ENCODE measurements at places on chromosomes 5 and 9. TPM values are rescaled to one million over a fixed set of nuclear protein-coding genes. Genes with fewer than 3 reads are reported as not detected.
A peak's percentile ranks its signal among the peaks of the same experiment; 100 is the strongest.

The ANKRD55 gene
- total RNA-seq = 0.42 TPM

The SH3TC2 gene
- total RNA-seq = 0.14 TPM

The C9orf40 gene
- total RNA-seq = 2.9 TPM

The FAM169A gene
- total RNA-seq = 7.3 TPM

The PCDHB10 gene
- 0.61 TPM for total RNA-seq

- no peaks in the 10 kb centered on the region for H3K27me3 ChIP-seq
- H3K27ac ChIP-seq = peak overlapping the region; percentile 3
- DNase-seq = no peak
- no peaks in the 10 kb centered on the region for H3K36me3 ChIP-seq
Observed at GRCh38 chr9:95425910-95426551, 90.7 kb downstream of the PTCH1 start.

- no peaks in the 10 kb centered on the region for H3K27me3 ChIP-seq
- DNase-seq = no peak
- peaks cover 83% of the 10 kb centered on the region for H3K4me1 ChIP-seq
- no peak overlapping the region for H3K4me3 ChIP-seq
- peak overlapping the region; percentile 64 for H3K27ac ChIP-seq
Observed at GRCh38 chr5:68265347-68265746, 49.8 kb downstream of the PIK3R1 start.

- H3K27ac ChIP-seq = no peak overlapping the region
- no peak for DNase-seq
- H3K36me3 ChIP-seq = no peaks in the 10 kb centered on the region
- H3K27me3 ChIP-seq = no peaks in the 10 kb centered on the region
- no peak overlapping the region for H3K4me3 ChIP-seq
Observed at GRCh38 chr9:124415852-124416484, 726 bp upstream of the PSMB7 start.

DNA sequence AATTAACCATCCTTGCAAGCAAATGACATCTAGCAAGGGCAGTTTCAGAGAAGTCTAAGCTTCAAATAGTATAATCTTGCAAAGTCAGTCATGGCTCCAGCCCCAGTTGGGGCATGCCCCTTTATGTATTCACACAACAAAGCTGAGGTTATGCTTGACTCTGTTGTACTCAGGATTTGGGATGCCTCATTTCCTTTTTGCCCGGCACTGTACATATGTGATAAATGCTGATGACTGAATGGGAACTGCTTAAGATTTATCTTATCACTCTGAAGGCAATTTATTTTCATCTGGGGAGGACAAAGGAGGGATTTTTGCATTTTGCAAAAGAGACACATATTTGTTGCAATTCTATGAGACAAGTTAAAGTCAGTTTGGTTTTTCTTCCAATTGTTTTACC, 219.2 kb downstream of the TRPM3 start:
- no peak overlapping the region for H3K27ac ChIP-seq
- no peaks in the 10 kb centered on the region for H3K4me1 ChIP-seq
- no peak for DNase-seq
- no peak overlapping the region for H3K4me3 ChIP-seq
- H3K27me3 ChIP-seq = no peaks in the 10 kb centered on the region

GRCh38 chr5:177605078-177605477, 5.1 kb downstream of the B4GALT7 start:
- H3K4me3 ChIP-seq = no peak overlapping the region
- H3K27ac ChIP-seq = no peak overlapping the region
- peaks cover 22% of the 10 kb centered on the region for H3K4me1 ChIP-seq
- H3K36me3 ChIP-seq = no peaks in the 10 kb centered on the region
- H3K27me3 ChIP-seq = no peaks in the 10 kb centered on the region

DNA sequence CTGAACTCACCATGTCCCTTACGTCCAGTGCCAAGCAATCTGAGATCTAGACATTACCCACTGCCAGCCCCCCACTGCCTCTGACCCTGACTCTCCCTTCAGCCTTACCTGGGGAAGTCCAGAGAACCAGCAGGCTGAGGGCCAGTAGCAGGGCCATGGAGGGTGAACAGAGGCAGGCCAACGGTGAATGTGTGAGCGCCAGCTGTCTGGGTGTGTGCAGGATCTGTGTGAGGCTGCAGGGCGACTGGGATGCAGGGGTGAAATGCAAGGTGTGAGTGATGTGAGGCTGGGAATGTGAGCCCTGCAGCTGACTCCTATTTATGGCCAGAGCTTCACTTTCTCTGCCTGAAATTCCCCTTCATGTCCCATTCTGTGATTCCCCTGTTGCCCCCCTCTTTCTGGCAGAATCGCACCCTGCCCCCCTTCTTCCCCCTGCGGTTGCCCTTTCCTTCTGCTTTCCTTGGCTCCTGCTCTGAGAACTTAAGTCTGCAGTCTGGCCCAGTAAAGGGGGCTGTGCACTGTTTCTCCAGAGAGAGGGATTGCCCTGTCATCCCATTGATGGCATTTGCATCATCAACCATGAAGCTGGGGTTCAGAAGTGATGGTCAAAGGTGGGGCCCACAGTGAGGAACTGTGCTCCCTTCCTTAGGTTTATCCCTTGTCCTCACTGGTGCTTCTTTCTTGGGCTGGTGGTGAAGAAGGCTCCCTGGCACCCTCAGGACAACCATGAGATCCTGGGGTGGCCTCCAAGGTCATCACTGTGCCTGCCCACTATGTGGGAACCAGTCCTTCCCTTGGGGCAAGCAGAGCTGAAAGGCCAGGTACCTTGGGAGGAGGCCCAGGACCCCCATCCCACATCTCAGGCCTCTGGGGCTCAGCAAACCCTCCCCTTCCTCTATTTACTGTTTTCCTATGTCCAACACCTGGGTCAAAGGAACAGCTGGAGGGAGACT, at the start of gene CCL19:
Gene CCL19 (minus strand): TSS at position 294 of the 953 bp plus-strand sequence. CDS start 137 bp downstream, at position 157.
- DNase-seq = no peak
- H3K4me3 ChIP-seq = no peak within 1 kb of the TSS
- no peaks in the 10 kb centered on the region for H3K36me3 ChIP-seq
- H3K27me3 ChIP-seq = no peaks in the 10 kb centered on the region
- H3K27ac ChIP-seq = no peak within 1 kb of the TSS

DNA sequence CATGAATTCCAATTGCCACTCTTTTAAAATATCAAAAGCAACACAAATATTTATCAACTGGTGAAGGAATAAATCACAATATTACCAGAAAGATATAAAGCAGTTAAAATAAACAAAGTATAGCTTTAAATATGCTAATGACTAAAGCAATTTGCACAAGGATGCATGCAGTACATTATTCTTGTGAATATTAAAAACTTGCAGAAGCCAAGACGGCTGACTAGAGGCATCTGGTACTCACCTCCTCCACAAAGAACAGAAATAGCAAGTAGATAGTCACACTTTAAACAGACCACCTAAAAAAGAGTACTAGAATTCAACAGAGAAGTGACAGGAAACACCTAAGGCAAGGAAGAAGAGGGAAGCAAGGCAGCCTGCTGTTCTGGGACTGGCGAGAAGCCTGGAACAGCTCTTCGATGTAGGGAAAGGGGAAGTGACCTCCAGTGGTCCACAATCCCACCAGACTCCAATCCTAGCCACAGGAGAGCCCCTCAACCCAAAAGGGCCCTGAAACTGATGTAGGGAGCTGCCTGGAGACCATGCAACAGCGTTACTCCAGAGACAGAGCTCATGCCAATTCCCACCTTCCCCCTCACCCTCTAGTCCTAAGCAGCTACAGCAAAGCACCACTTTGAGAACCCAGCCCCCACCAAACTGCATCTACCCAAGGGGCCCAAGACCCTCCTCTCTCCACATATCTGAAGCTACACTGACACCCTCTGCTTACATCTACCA, 86.3 kb downstream of the LPAR1 start:
- H3K36me3 ChIP-seq = no peaks in the 10 kb centered on the region
- no peaks in the 10 kb centered on the region for H3K27me3 ChIP-seq

DNA sequence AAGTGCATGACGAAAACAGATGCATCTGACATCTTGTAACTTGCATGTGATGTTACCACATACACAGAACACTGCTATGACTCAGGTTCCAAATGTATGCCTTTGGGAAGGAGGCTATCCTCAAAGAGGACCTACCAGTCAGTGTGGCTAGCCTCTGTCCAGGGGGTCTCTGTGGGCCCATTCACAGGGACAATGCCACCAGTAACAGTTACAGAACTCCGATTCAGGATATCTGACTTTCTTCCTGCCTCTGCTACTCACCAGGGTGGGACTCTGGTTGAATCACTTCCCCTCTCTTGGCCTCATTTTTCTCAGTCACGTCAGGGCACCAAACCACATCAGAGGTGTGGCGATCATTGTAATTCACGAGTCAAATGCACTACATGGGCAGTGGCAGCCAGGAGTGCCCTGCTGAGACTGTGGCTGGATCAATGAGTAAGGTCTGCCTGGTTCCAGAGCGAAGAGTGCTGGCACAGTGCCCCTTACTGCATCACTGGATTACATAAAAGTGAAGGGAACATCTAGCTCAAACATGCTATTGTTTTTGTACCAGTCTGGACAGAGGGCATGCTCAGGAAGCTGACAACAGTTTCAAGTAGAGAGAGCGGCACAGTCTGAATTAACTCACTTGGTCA, 13.2 kb downstream of the ATOX1 start:
- H3K36me3 ChIP-seq = no peaks in the 10 kb centered on the region
- no peaks in the 10 kb centered on the region for H3K27me3 ChIP-seq
- H3K4me1 ChIP-seq = peaks cover 9% of the 10 kb centered on the region
- DNase-seq = peak; percentile 92
- H3K4me3 ChIP-seq = no peak overlapping the region

GRCh38 chr9:126532951-126533925, 80.5 kb upstream of the LMX1B start:
- H3K27ac ChIP-seq = no peak overlapping the region
- no peaks in the 10 kb centered on the region for H3K36me3 ChIP-seq
- H3K4me1 ChIP-seq = no peaks in the 10 kb centered on the region
- no peaks in the 10 kb centered on the region for H3K27me3 ChIP-seq
- no peak for DNase-seq

DNA sequence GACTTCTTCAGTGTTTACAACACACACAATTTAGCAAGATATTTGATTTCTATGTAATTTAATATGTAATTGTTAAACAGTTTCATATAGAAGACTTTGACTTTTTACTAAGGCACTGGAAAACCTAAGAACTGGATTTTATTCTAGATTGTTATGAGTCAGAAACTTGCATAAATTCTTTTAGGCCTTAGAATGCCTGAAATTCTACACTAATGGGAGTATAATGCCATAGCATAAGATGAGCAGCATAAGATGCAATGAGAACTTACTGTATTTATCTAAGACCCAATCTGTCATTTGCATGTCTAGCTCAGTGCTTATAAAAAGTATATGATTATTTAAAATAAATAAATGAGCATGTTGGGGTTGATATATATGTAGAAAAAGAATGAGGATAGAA, 285.2 kb downstream of the CDH12 start:
- no peak overlapping the region for H3K4me3 ChIP-seq
- H3K27ac ChIP-seq = no peak overlapping the region
- H3K27me3 ChIP-seq = no peaks in the 10 kb centered on the region
- H3K4me1 ChIP-seq = no peaks in the 10 kb centered on the region
- DNase-seq = no peak
- no peaks in the 10 kb centered on the region for H3K36me3 ChIP-seq

DNA sequence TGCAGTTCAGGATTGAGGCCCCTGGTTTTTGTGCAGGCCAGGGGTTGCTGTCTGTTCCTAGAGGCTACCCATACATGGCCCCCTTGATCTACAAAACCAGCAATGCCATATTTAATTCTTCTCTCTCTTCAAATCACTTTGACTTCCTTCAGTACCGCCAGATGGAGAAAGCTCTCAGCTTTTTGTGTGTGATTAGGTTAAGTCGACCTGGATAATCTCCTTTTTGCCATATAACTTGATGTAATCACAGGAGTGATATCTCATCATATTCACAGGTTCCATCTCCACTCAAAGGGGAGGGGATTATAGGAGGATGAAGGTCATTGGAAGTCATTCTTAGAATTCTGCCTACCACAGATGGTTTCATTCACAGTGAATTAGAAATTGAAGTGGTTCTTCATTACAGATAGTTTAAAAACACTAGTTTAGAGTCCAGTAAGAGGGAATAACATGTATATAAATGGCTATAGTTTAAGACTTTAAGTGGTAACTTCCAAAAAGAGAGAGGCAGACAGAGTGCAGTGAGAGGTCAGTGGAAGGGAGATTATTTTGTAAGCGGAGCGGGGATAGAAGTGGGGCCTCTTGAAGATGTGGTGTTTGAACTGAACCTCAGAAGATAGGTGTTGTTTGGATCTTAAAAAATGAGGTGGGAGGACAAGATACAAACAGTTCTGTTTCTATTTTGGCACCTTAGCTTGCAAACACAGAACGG, 85.9 kb downstream of the GALNT10 start:
- H3K36me3 ChIP-seq = no peaks in the 10 kb centered on the region
- DNase-seq = no peak
- peaks cover 51% of the 10 kb centered on the region for H3K4me1 ChIP-seq
- no peak overlapping the region for H3K4me3 ChIP-seq
- no peaks in the 10 kb centered on the region for H3K27me3 ChIP-seq

- no peak overlapping the region for H3K27ac ChIP-seq
- H3K27me3 ChIP-seq = no peaks in the 10 kb centered on the region
- no peak overlapping the region for H3K4me3 ChIP-seq
- peak; percentile 48 for DNase-seq
Observed at GRCh38 chr9:5186416-5187169, 1.2 kb upstream of the INSL6 start.

- H3K27me3 ChIP-seq = no peaks in the 10 kb centered on the region
- H3K36me3 ChIP-seq = no peaks in the 10 kb centered on the region
- no peak overlapping the region for H3K4me3 ChIP-seq
- no peaks in the 10 kb centered on the region for H3K4me1 ChIP-seq
- H3K27ac ChIP-seq = no peak overlapping the region
- no peak for DNase-seq
Observed at GRCh38 chr5:73482383-73483136, 15.7 kb upstream of the BTF3 start.

DNA sequence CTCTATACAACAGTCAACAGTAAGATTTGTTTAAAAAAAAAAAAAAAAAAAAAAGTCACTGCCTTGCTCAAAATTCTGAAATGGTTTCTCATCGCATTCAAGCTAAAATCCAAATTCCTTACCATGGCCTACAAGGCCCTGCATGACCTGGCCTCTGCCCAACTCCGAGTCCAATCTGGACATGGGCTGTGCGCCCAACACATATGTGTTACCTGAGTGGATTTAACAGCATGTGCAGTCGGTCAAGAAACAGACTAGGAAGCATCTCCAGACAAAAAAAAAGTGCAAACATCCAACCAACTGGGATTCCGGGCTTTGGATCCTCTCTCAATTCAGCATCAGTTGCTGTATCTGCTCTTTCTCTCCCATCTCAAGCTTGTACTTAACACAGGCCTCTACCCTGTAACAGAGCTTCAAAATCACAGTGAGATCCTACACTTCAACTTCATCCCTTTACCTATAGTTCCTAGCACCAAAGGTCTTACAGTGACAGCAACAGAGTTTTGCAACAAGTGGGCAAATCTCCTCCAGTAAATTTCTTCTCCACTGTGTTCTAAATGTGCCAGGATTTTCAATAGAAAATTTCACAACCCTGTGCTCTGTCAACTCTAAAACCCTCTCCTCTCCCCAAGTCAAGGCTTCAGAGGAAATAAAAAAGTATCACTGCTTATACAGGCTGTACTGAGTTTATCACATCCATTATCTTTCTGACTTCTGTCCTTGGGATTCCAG, 19.6 kb downstream of the ZNF608 start:
- no peak for DNase-seq
- no peaks in the 10 kb centered on the region for H3K27me3 ChIP-seq
- H3K27ac ChIP-seq = no peak overlapping the region
- H3K36me3 ChIP-seq = no peaks in the 10 kb centered on the region
- H3K4me3 ChIP-seq = no peak overlapping the region
- H3K4me1 ChIP-seq = peaks cover 6% of the 10 kb centered on the region

- H3K27ac ChIP-seq = peak overlapping the region; percentile 4
- no peak for DNase-seq
- H3K27me3 ChIP-seq = no peaks in the 10 kb centered on the region
- H3K4me1 ChIP-seq = no peaks in the 10 kb centered on the region
- no peaks in the 10 kb centered on the region for H3K36me3 ChIP-seq
Observed at GRCh38 chr5:72510610-72511181, 3.5 kb upstream of the ZNF366 start.

Measured in adrenal gland (tissue), 19 donors.